ENCODE measurements at places on chromosomes 6 and 20.

GRCh38 chr20:53959911-53960578, 110.3 kb downstream of the BCAS1 start:
- no peak for DNase-seq

DNA sequence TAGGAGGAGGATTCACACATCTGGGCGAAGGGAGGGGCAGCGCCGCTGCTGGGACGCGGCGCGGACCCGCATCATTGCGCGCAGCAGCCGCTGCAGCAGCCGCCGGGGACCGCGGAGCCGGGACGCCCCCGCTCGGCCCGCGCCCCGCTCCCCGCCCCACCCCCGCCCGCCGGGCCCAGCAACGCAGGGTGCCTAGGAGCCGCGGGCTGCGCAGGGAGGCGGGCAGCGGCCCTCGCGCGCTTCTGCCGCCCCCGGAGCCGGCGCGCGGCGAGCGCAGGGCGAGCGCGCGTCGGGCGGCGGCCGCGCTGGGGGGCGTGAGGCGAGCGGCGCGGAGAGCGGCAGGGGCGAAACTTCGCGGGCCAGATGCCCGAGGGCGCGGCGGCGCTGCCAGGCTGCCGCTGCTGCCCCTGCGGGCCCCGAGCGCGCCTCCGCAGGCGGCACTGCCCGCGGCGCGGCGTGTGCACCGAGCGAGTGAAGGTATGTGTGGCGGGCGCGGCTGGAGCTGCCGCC, at the start of gene NKAIN2:
NKAIN2 (plus strand) TSS at position 362 of the 510 bp plus-strand sequence.
- DNase-seq: no peak

DNA sequence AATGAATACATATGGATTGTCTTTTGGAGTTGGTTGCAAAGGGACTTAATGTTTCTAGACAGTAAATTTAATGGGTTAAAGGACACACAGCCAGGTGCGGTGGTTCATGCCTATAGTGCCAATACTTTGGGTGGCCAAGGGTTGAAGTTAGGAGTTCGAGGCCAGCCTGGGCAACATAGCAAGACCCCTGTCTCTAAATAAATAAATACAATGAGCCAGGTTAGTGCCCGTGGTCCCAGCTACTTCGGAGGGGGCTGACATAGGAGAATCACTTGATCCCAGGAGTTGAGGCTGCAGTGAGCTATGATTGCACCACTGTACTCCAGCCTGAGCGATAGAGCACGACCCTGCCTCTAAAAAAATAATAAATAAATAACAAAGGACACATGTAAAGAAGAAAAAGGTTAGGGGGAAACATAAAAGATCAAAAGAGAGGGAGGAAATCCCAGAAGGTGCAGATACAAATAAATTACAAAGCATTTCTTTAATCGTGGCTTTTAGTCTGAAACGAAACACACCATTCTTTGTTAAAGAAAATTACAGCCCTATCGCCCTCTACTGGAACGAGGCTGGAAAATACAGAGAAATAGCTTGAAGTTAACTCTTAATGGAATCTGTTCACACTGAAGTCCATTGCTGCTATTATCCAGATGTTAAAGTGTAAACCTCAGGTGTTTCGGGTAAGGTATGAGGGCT, 42.6 kb upstream of the SCML4 start:
- DNase-seq: no peak

- no peak for DNase-seq
Measured at GRCh38 chr20:47320990-47321805, 35.3 kb downstream of the ZMYND8 start.

DNA sequence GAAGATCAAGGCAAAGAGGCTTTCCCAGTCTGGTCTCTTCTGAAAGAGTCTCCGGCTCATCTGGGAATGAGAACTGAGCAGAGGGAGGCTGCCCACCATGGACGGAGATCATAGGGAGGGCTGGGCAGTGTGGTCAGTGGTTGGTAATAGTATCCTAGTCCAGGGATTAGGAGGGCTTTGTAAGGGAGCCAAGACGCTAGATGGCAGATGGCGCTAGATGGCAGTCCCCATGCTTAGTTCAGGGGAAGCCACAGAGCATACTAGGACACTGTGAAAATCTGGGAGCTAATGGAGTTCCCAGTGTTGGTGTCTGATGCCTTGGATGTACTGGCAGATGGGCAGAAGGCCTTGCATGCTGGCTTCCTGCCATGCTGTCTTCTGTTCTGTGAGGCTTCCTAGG, 21.7 kb upstream of the DAAM2 start:
- no peak for DNase-seq

DNA sequence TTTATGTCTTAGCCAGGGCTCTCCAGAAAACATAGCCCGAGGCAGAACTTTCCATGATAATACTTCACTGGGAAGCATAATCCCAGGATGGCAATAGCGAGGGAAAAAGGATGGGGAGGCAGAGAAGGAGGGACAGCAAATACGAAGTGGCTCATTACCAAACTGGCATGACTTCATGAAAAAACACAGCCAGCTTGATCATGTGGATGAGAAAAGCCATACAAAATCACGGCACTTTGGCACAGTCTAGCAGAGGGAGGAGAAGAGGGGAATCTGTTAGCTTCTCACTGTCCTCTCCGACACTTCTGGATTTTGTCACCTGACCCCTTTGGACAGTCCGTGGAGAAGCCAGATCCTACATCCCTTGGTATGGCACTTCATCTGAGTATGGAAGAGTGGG, 212.5 kb upstream of the GRIK2 start:
- no peak for DNase-seq

DNA sequence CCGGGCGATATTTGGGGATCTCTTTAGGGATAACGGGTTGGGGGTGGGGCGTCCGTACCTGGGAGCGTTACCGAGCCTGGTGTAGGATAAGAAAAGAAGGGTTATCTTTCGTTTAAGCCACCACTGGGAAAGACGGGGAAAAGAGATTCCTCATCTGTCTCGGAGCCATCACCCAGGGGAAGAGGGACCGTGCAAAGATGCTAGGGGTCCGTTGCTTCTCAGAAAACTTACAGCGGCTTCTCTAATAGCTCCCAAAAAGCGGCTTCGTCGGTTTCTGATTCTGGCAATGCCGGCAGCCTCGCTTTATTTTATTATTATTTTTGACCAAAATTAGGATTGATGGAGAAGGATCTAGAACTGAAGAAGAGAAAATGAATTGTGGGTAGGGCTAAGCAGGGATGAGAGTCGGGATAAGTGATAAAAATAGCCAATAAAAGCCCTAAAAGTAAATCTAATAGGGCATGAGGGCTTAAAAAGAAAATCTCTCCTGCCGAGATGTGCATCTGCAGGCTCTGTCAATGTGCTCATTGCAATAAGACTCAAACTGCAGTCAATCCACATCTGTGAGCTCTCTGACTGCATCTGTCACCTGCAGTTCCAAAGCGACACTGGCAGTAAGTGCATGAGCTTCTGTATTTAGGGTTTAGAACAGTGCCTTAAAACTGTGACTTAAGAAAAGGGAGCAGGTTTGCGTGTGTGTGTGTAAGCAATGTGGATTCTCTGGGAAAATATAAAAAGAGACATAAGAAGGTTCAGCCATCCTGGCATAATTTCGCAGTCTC, 801 bp downstream of the TBPL1 start:
- DNase-seq: no peak

DNA sequence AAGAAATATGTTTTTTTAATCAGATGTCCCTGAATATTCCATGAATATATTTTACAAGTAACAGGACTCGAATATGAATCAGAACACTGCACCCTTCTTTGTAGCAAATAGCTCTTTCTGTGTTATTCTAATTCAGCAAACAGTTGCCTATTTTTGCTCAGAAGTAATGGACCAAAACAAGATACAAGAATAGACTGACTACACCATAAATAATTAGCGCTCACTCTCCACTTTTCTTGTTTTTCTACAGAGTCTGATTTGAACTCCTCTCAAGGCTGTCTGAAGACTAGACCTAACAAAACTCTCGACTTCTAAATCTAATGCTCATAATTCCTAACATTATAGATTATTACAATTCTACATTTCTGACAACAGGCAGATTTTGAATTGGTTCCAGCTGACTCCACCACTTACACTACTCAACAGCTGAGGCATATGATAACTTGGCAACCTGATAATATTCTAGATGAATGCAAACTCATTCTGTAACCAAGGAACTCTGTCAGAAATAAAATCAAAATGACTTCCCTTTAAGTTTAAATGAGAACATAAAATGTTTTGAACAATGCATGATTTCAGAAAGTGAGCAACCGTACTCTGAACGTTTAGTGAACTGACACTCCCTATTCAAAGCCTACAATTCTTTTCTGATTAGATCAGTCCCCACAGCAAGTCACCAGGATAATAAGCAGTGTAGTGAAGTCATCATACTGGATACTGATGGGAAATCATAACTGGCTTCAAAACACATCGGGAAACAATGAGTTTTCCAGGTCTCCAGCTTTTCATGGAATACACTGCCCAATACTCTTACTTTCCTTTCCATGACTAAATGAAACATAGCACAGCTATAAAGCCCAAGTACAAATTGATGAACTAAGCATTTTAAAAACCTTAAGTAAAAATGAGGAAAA, 114.2 kb upstream of the BEND6 start:
- no peak for DNase-seq

GRCh38 chr6:31586008-31586407, at the start of gene LST1:
Gene LST1 (plus strand): TSS chr6:31586277. CDS start chr6:31587300, 1,023 bp downstream.
- no peak for DNase-seq

- DNase-seq: no peak
Measured at GRCh38 chr20:50089140-50089786, 23.7 kb downstream of the UBE2V1 start.

- DNase-seq: no peak
Measured at GRCh38 chr20:24708411-24709295, 239.2 kb downstream of the SYNDIG1 start.

DNA sequence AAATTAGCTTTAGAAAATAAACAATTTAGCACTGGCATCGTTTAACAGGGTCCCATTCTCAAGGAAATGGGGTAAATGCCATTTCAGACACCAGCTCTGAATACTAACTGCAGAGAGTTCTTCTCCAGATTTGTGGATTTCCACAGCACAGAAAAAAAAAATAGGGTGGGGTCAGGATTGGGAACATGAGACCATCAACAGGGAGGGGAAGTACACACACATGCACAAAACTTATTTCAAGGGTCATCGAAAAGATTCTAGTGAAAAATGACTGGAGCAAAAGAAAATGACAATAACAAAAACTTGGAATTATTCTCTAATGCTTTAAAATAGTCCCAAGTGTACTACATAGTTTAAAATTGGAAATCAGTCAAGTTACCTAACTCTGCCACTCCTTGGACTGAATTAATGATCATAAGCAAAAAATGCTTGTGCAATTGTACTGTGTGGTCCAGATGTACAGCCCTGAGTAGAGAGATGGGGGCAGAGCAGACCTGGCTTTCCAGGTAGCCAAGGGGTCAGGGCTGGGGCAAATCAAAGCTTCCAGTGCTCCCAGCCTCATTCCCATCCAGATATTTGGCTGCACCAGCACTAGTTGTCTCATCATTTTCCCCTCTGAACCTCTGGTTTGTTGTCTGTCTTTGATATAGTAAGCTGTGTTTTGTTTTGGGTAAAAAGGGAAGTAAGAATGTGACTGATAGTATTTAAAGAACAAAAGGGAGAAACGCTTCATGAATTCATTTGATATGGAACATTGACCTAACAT, 152.4 kb downstream of the SOBP start:
- no peak for DNase-seq

- no peak for DNase-seq
Measured at GRCh38 chr6:170110201-170111140, 180.4 kb downstream of the DLL1 start.

DNA sequence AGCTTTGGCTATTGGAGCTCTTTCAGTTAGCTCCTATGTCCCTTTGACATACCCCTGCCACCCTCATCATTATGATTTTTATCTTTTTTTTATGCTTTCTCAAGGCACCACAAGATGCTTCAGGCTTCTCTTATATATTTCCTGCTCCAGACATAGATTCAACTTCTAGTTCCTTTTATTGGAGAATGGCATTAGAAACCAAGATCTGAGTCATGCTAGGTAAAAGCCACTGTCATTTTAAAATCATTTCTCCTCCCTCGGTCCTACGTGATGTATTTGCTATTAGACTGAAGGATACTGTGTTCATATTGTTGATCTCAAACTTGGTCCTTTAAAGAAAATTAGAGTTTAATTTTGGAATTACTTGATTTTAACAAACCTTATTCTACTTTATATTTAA, 8.3 kb downstream of the TENT5A start:
- no peak for DNase-seq

DNA sequence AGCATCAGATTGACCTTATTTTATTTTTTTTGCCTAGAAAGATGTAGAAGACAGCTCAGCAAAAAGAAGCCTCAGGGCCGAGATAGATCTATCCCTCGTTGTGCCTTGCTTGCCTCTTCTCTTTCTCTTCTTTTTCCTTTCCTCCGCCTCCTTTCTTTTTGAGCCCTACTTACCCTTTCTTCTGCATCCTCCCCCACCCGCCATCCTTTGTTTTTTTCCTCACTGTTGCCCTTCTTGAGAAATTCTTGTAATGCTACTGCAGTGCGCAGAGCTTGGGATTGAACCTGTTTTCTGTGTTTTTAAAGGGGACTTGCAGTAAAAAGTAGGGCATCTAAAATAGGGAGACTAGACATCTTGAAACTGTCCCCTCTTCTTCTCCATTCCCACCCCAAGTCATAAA, 18.6 kb downstream of the RALY start:
- DNase-seq: no peak

DNA sequence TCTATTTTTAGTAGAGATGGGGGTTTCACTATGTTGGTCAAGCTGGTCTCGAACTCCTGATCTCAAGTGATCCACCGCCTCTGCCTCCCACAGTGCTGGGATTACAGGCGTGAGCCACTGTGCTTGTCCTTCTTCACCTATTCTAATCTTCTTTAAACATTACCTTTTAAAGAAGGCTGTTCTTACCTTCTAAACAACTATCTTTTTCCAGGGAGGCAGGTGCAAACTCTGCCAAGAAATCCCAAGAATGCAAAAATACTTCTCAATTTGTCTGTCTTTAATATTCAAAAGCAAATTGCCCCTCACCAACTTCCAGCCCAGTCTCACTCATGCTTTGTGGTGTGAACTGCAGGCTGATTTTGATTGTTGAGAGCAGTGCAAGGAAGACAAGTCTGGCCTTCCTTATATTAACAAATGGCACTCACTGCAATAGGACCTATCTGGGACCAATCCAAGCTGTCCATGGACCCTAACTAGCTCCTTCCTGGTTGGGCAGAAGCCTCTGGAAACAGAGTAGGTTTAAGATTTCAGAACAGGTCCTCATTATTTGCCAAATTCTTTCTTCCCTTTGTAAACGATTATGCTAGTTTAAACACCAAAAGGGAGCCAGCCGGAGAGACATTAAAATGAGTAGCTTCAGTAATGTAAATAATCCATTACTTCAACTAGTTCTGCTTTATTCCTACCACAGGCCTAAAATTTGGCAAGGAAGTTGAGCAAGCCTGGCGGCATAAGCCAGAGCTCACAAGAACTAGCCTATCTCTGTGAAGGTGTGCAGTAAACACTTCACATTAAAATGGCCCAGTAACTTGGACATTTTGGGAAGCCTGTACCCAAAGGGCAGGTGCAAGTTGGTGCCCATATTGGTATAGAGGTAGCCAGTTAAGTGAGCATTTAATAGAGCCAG, 1.6 kb downstream of the SCAND1 start:
- DNase-seq: no peak
